ENCODE measurements at places on chromosomes 7 and 10.

- DNase-seq, result no peak
These were observed 449.7 kb upstream of the KLF6 start for GRCh38 chr10:4234661-4235060.

DNA sequence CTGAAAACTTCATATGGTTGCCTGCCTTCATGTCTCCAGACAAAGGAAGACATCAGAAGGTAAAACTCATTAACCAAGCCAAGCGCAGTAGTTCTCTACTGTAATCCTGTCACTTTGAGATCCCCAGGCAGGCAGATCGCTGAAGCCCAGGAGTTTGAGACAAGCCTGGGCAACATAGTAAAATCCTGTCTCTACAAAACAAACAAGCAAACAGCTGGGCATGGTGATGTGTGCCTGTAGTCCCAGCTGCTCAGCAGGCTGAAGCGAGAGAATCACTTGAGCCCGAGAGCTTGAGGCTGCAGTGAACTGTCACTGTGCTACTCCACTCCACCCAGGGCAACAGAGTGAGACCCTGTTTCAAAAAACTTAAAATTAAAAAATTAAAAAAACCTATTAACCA lies 467.4 kb upstream of the SORCS1 start:
- DNase-seq, result no peak

DNA sequence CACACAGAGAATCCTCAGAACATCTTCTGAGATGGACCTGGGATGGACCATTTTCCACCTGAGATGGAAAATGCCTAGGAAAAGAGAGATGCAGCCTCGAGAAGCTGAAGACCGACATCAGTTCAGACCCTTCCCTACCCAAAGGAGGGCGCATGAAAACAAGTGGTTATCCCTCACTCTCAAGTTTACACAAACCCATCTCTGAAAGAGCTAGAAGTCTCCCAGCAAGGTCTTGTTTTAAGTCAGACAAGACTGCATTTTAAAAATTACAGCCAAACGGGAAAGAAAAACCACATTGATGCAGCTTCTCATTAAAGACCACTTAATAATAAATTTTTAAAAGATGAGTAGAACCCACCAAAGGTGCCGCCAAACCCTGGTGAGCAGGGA lies 1.3 kb downstream of the RAPGEF5 start:
- no peak for DNase-seq

DNA sequence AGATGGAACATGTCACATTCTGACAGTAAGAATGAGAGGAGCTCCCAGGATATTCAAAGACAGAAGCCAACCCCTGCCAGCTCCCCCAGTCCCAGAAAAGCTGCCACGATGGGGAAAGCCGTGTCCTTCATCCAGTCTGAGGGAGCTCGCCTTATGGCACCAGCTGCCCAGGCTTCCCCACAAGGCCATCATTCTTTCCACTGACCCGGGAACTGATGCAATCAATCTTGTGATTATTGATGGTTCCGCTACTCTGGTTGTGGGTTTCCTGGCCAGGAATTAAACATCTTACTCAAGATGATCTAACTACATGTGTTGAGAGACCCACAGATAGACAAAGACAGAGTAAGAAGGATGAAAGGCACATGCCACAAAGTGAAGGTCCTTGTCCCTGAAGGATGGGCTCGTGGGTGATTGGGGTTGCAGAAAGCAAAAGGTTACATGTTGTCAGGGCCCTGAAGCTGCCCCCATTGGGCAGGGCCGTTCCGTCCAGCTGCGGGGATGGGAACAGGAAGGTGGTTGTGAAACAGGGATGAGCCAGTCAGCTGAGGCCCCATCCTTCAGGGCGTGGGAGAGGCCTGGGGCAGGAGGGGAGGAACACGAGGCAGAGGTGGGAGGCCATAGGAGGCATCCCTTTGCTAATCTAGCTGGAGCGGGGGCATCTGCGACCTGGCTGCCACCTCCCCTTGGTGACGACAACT lies 127.6 kb downstream of the OAT start:
- no peak for DNase-seq

DNA sequence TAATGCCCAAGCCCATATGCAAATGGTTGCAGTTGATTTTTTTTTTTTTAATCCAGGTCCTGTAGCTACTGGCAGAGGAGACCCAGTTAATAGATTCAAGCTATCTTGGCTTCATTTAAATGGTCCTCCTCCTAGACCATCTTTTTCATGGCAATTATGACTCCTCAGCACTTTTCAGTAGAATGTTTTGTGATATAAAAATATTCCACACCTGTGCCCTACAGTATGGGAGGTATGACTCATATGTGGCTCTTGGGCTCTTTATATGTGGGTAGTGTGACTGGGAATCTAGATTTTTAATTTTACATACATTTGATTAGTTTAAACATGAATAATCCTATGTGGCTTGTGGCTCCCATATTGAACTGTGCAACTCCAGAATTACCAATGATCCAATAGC lies 80.1 kb downstream of the ITGB1 start:
- DNase-seq, result no peak

- no peak for DNase-seq
These were observed 3.0 kb upstream of the LIPK start for GRCh38 chr10:88702848-88703597.

GRCh38 chr7:45153233-45153632 lies 4.4 kb upstream of the RAMP3 start:
- DNase-seq, result no peak

DNA sequence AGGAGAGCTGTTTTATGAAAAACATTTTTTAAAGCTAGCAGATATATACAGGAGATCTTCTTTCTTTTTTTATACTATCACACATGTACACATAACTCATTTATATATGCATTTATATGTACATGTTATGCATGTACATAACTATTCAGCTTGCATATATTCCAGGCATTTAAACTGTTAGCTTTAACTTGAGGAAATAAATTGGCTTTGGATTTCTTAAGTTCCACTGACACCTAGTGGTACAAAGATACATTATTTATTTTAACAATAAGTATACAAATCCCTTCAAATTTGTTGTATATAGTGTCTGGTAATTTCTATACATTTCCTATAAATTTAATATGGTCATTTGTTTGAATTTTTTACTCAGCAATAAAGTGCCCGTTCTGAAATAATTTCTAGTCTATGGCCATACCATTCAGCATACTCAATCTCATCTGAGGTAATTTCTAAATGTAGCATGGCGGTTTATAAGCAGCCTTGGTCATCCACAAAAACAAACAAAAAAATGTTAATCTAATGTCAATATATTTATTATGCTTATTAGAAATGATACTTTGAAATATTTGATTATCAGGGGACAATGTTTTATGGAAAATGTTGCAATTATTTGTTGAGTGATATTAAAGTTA lies 11.6 kb downstream of the ZDHHC6 start:
- no peak for DNase-seq

- no peak for DNase-seq
These were observed 39.6 kb upstream of the HSPB1 start for GRCh38 chr7:76262683-76263402.

DNA sequence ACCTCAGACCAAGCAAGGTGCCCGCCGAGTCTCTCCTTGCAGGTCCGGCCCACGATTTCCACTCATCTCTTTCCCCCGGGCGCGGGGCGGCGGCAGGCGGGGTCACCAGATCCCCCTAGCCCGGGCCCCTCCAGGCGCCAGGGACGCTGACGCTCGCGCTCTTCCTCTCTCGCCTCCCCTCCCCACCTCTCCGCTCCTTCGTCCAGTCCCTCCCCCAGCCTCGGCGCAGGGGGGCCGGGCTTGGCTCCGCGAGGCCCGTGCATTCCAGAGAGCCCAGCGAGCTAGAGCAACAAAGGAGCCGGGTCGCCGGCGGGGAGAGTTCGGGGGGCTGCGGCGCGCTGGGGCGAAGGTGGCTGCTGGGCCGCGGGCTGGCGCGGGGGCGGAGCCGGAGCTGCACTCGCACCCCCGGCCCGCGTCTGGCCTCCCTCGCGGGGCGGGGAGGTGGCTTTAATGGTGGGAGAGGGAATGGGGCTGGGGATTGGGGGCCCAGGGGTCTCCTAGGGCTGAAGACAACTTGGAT lies at the start of gene SMO:
Gene SMO (plus strand): TSS at position 262 of the 520 bp plus-strand sequence. CDS start 519 bp downstream, outside the sequence.
- no peak for DNase-seq
